ENCODE measurements at places on chromosomes 4 and X.

- no peak for DNase-seq
These were observed 14.3 kb upstream of the AWAT1 start for GRCh38 chrX:70219938-70220764.

GRCh38 chr4:124710015-124710741 lies 2.4 kb downstream of the ANKRD50 start:
- DNase-seq: peak; percentile 22

DNA sequence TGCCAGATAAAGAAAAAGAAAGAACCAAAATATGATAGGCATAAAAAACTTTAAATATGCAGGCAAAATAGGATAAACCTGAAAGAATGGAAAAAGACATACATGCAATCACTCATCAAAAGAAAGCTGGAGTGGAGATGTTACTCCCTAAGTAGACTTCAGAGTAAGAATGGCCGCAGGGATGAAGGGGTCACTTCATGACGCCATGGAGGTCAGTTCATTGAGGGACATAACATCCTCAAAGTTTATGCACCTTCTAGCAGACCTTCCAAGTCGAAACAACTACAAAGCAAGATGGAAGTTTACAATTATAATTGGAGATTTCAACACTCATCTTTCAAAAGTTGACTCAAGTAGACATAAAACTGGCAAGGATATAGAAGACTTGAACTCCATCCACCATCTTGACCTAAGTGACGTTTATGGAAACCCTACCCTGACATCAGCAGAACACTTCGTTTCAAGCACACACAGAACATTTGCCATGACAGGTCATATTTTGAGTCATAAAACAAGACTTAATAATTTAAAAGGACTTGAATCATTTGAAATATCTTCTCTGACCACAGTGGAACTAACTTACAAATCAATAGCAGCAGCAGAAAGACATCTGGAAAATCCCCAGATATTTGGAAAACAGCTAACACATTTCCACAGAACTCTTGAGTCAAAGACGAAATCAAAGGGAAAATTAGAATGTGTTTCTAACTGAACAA lies 106.0 kb upstream of the LRPAP1 start:
- DNase-seq: no peak

GRCh38 chrX:26557691-26558321 lies 341.8 kb downstream of the MAGEB5 start:
- DNase-seq: no peak

GRCh38 chr4:22661443-22661842 lies 31.3 kb upstream of the GBA3 start:
- peak; percentile 81 for DNase-seq

GRCh38 chr4:104591510-104591911 lies 96.8 kb upstream of the CXXC4 start:
- no peak for DNase-seq

DNA sequence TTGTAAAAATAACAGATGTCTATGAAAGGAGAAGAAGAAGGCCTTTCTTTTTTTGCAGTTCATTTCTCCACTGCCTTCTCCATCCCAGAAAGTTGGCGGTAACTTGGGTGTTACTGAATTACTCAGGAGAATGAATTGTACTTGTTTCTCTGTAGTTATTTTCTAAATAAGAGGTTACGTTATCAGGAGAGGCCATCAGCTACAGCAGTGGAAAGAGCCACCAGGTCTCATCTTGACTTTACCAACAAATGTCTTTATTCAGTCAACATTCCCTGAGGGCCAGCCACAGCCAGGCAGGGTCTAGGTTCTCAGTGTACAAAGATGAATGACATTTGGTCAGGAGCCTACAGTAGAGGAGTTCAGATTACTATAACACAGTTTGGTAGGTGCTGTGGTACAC lies 8.1 kb downstream of the HADH start:
- no peak for DNase-seq

DNA sequence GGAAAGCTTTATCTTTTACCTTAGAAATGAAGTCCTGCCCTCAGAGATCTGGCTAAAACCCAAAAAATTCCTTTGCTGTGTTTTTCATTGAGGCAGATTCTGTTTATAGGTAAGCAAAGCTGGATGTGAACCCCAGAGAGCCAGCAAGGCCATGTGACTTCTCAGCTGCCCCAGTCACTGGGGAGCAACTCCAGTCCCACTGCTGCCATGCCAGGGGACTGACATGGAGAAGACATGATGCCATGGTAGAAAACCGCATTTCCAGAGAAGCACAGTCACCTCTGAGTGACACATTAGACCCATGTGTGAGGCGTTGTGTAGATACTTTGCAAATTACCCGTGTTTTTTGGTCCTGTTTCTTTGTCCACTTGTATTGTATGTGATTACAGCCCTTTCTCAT lies 45.4 kb downstream of the PTTG2 start:
- no peak for DNase-seq

GRCh38 chrX:69231903-69232302 lies 66.7 kb upstream of the PJA1 start:
- peak; percentile 15 for DNase-seq

DNA sequence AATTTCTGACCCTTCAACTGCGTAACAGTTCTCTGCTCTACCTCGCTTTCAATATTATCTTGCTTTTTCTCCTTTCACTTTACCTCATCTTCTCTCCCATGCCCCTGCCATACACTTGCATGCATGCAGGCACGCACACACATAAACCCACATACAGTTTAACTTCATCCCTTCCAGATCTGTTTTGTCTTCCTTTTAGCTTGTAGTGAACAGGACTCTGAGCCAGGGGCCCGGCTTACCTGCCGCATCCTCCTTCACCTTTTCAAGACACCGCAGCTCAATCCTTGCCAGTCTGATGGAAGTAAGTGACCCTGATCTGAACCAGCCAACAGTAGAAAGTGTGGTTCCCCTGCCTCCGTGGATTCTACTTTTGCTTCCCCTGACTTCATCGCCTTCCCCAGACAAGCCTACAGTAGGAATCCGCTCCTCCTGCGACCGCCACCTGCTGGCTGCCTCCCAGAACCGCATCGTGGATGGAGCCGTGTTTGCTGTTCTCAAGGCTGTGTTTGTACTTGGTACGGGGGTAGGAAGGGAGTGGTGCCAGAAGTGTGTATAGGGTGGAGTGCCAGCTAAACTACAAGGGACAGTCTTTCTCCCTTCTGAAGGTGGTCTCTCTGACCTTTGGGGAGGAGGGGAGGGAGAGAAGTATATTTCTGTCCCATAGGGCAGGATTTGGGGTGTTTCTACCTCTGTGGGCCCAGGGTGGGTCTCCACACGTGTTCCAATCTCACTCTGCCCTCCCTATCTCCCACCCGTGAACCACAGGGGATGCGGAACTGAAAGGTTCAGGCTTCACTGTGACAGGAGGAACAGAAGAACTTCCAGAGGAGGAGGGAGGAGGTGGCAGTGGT lies 10.7 kb downstream of the MED12 start:
- peak; percentile 65 for DNase-seq

- DNase-seq: no peak
These were observed 51.0 kb upstream of the RASGEF1B start for GRCh38 chr4:81522711-81523110.

DNA sequence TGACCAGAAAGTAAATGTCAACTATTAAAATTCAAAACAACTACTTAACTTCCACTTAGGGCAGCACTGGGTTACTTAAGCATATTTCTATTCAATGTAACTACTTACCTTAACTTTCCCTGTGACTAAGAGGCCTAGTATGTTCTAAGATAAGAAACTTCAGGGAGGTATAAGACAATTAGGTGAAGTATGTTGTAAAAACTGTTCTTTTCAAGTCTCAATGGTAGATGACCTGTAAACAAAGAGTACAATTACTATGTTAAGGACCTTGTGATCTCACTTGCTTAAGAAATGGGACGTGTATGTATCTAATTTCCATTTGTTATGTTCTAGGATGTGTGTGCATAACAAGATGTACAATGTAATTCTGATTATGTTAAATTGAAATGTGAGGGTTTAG lies 960.5 kb downstream of the CCSER1 start:
- no peak for DNase-seq

DNA sequence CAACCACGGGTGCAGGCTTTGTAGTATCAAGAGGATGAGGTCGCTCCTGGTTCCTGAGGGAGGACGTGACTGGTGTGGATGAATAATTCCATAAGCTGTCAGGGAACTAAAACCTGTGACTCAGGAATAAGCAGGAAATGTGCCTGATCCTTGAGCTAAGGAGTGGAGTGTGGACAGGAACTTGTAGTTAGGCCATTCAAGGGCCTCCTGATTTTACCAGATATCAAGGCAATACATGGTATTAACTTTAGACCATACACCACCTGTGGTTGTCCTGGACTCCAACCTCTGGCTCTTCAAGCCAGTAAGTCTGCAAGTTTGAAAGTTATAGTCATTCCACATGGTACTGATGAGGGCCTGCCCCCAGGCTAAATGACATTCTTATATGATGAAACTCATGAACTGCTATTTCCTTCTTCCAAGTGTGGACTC lies 12.1 kb upstream of the ING2 start:
- peak; percentile 95 for DNase-seq

DNA sequence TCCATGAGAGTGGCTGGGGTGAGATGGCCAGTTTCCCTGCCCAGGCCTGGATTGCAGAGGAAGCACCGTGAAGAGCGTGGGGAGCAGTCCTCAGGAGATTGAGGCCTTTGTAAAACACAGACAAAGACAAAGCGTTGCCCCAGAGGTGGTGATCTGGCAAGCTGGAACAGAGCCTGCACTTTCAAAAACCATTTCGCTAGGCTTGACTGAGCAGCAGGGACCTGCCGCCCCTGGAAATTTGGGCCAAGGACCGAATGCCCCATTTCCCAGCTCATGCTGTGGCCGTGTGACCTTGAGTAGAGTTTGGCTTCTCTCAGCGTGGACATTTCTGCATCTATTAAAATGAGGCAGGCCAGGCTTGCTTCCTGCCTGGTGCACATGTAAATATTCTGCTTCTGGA lies 381.4 kb downstream of the BCOR start:
- no peak for DNase-seq

GRCh38 chrX:123871309-123871708 lies 11.5 kb downstream of the XIAP start:
- no peak for DNase-seq

- no peak for DNase-seq
These were observed 497.5 kb upstream of the IGFBP7 start for GRCh38 chr4:57607566-57608180.

GRCh38 chr4:135282676-135283075 lies 1081.1 kb upstream of the PABPC4L start:
- peak; percentile 24 for DNase-seq

DNA sequence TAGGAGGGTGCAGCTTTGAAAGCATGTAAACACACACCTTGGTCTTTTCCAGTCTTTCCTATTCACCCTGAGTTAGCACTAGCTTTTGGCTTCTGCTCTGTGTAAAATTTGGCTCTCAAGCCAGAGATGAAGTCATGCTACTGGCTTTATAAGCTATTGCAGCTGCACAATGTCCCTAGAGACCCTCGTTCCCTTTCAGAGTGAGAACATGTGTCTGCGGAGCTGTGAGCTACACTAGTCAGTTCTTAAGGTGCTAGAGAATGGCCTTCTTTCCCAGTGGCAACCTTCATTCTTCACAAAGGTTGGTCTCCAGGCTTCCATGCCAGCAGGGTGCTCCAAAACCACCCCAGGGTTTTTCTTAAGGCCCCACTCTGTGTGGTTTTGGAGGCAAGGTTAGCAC lies 199.1 kb downstream of the SPATA18 start:
- DNase-seq: no peak

DNA sequence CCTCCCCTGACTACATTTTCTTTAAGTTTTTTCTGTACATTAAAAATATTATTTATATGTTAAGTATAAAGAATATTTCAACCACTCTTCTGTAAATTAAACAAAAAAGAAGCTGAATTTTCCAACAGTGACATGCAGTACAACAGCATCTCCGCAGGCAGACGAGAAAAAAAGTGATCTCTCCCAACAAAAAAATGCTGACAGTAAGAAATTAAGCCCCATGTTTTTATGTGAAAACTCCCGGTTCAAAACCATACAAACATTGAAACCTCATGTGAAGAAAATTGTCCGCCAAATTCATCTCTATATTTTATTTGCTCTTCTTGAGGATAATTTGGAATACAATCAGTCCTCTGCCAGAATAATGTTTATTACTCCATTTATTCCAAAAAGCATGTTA lies 20.1 kb upstream of the CD99 start:
- DNase-seq: no peak

GRCh38 chrX:1172496-1172895 lies 40.0 kb downstream of the CRLF2 start:
- DNase-seq: no peak

DNA sequence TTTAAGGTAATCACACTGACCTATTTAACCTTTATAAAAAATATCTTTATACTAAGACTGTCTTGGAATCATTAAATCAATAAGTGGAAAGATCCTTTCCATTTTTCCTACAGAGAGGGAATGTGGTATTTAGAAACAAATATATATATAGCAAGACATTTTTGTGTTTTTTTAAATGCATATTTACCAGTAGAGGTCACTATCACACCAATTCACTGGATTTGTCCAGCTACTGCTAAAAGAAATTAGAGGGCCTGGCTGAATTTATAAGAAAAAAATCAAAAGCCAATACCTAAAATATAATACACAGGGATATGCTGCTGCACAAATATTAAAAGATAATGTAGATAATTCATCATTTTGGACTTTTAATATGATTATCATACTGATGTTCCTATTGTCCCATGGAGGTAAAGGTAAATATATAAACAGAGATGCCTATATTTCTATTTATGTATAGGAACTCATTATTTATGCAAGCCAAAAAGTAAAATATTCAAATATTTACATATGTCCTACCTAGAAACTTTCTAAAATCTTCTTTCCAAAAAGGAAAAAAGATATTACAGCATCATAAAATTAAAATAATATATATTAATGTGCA lies 69.5 kb downstream of the PDE5A start:
- peak; percentile 75 for DNase-seq

DNA sequence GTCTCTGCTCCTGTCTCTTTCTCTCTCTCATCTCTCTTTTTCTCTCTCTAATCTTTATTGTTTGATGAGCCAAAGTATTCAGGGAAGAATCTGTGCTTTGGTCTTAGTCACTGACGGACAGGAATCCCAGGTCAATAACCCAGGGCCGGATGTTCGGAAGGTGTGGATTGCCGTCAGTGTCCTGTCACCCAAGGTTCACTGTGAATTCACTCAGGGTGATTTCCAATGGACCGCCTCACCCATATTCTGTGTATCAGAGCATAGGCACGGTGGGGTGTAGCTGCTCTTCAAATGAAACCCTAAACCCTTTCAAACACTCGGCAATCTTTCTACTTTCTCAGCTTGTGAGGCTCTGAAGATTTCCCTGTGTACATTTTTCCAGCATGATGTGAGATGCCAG lies 144.6 kb upstream of the GPC4 start:
- no peak for DNase-seq

DNA sequence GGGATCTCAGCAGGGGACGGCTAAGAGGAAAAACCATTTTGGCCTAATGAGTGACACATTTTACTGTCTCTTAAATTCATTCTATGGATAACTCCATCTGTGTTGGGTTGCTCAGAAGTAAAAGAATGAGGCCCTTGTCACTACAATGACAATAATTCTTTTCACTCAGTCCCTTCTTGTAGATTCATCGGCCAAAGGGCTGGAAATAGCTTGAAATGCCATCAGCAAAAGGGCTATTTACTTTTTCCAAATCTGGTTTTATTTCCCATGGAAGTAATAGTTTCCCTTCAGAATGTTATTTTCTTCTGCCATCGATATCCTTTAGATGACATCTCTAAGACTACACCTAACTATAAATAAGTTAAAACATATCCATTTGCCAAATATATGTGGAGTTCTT lies 7.4 kb downstream of the MEPE start:
- DNase-seq: no peak

Measured in EH (cell line).